ENCODE measurements at places on chromosomes 5 and 9.
A peak's percentile ranks its signal among the peaks of the same experiment; 100 is the strongest.

DNA sequence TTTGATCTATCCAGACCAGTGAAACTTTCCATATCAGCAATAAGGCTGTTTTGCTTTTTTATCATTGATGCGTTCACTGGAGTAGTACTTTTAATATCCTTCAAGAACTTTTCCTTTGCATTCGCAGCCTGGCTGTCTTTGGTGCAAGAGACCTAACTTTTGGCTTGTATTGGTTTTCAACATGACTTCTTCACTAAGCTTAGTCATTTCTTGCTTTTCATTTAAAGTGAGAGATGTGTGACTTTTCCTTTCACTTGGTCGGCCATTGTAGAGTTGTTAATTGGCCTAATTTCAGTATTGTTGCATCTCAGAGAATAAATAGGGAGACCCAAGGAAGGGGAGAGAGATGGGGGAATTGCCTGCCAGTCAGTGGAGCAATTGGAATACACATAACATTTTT, 26.4 kb upstream of the CMYA5 start:
- DNase-seq, result no peak

DNA sequence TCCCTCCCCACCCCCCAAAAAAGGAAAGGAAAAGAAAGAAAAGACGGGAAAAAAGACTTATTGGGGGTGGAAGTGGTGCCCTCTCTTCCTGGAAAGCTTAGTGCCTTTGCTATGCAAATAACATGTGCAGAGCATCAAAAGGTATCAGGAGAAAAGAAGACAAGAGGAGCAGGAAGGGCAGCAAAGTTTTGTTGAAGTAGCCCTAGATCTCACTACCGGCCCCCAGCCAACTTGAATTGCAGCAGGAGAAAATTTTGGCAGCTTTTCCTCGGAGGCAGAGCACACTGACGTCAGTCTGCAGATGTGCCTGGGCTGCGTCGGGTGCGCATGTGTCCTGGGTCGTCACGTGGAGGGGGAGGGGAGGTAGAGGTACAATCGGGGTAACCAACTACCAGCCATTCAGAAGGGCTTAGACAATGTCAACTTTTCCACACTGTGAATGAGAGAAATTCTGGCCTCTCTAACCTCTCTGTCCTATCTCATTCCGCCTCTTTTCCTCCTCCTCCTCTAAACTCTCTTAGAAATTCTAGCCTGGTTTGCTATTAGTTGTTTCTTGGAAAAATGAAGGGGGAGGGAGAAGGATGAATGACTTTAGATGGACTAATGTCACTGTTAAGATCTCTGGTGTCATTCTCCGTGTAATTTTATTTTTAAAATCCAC, at the start of gene ADAMTS6:
TSS of gene ADAMTS6 (minus strand) at position 286 of the 661 bp plus-strand sequence. CDS start 8,247 bp downstream, outside the sequence.
- peak; percentile 33 for DNase-seq

- DNase-seq, result no peak
Measured at GRCh38 chr9:34256104-34256503, 73.0 kb downstream of the KIF24 start.

DNA sequence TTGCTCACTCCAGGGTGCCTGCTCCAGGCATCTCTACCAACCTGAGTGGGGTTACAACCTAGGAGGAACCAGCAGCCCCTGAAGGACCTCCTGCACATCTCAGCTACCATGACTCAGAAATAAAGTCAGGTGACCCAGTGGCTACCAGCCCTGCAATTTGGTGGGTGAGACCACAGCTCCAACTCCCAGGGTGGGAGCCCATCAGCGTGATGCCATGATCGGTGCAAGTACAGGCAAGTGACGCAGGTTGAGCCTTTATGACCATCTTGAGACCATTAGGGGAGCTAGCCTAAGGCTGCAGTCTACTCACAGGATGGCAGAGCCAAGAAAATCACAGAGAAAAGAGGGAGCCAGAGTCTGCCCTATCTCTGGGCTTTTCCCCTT, 8.6 kb downstream of the SEPTIN8 start:
- DNase-seq, result no peak

DNA sequence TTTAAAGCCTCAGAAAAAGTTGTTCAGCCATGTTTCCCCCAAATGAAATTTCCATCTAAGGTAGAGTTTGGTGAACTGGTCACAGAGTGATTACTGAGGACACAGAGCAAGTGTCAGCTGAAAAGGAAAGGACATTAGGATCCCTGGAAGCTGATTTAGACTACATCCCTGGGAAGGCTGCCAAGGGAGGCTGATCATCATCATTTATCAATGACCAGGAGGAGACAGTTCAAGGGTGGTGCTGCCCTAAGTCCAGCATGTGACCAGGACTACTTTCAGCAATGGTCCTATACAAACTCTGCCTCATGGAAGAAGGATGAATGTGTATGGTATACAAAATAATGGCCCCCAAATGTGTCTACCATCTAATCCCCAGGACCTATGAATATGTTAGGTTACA, 120.6 kb downstream of the PIK3R1 start:
- no peak for DNase-seq

DNA sequence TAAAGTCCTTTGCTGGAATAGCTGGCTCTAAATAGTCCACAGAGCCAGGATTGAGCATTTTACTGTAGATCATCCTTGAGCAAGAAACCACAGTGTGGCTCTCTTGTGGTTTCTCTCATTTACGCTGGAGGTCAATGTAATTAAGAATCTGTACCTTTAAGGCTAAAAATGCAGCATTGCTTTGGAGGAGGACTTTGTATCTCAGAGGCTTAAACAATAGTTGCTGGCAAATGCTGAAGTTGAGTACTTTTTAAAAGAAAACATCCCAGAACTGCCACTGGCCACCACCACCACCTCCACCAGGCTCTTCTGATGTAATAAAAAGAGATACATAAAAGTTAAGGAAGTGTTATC, 177.3 kb upstream of the ADAMTSL1 start:
- DNase-seq, result no peak

- DNase-seq, result no peak
Measured at GRCh38 chr9:111078391-111079038, 40.2 kb upstream of the LPAR1 start.

GRCh38 chr5:155556222-155556621, 542.7 kb downstream of the KIF4B start:
- no peak for DNase-seq

- DNase-seq, result no peak
Measured at GRCh38 chr5:15092801-15093200, 221.2 kb upstream of the ANKH start.
